ENCODE measurements at places on chromosomes 4 and X.

GRCh38 chr4:56026596-56026995 lies 77.9 kb downstream of the CEP135 start:
- DNase-seq: no peak

- no peak for DNase-seq
Measured at GRCh38 chr4:10006601-10007435, 14.5 kb downstream of the SLC2A9 start.

GRCh38 chrX:64853424-64853823 lies 122.8 kb downstream of the ZC4H2 start:
- no peak for DNase-seq

- DNase-seq: no peak
Measured at GRCh38 chr4:186201535-186202230, 10.3 kb downstream of the CYP4V2 start.

DNA sequence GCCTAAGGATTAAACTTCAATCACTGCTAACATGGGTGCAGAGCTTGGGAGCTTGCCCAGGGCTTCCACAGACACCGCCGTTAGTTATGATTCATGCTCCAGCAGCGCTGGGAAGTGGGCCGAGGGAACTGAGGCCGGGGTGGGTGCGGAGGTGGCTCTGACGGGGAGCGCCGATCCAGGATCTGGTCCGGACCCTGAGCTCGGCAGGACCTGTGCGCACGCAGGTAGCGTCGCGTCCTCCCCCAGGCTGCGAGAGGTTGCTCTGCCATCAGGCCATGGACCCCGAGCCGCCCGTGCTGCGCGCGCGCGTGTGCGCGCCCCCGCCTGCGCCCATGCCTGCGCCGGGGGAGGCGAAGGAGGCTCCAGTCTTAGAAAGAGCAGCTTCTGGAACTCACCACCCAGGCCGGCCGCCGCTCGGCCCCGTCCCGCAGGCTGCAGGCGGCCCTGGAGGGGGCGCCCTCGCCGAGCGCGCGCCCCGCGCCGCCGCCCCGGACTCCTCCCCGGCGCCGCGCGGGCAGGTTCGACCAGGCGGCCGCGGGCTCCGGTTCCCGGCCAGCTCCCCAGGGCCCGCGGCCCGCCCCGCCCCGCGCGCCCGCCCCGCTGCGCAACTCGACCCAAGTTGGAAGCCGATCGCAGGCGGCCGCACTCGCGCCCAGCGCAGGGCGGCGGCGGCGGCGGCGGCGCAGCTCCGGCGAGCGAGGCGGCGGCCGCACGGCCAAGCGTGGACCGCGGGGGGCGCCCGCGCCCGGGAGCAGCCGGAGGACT lies 732 bp upstream of the ADRA2C start:
- no peak for DNase-seq

DNA sequence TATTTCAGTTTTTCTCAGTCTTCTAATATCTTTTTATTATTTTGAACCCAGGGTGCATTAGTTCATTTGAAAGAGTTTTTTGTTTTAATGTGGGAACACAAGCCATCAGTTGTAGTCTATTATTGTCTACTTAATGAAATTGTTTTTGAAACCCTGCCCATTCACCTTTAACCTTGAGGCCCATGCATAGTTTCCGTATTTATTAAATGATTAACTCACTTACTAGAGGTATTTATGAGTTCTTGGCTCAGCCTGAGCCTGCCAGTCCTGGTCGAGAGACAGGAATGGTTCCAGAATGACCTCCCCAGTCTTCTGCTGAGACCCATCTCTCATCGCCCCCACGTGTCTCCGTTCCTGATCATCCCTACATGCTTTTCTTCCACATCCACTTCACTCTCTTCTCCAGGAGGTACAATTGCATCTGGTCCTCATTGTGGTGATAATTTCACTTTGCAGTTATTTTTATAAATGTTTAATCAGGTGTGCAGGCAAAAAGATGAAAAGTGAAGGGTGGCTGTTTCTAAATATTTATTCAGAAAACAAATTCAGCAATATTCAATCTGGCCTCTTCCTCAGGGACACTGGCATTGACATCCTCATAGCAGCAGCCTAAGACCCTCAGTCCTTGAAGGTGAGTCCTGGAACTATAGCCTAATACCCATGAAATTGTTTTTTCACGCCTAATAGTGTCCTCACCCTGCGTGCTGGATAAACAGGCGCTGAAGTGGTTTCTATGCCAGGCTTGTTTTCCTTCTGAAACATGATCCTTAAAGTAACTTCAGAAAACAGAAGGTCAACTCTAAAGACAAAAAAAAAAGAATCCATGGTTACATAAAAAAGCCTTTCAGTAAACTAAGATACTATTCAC lies 112.8 kb downstream of the KDR start:
- no peak for DNase-seq

DNA sequence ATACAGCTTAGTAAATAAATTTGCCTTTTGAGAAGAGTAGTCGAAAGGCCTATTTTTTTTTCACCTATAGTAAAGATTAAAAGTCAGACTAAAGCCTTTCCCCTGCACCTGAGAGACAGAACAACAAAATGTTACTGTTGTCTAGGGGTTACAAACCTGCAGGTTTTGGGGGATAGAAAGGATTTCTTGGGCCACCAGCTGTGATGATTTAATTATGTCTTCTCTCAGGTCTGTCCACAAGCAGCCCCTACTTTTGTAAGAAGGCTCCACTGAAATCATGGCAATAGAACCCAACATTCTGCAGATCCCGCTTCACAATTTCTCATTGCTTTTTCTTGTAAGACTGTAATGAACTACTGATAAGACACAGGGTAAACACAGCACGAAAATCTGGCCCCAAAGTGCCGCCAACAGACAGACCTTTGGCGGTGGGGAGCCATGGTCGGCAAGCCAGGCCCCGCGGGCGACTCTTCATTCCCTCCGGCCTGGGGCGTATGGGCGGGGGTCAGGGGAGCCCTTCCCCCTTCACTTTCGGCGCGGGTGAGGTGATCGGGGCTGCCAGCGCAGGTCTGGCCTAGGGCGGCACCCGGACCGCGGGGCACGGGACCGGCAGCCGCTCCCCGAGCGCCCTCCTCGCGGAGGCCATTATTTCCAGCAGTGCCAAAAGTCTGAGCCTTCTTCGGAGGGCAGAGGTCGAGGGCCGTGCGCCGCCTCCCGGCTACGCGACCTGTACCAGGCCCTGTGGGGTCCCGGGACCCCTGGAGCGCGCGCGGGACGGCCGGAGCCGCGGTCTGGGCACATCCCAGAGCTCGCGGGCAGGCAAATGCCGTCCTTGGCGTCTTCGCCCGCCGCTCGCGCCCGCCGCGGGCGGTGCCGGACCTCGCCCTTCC lies 812 bp upstream of the KDM6A start:
- DNase-seq: no peak

- DNase-seq: no peak
Measured at GRCh38 chr4:15349531-15349935, 78.3 kb upstream of the C1QTNF7 start.
